ENCODE measurements at places on chromosomes 12 and 14.

DNA sequence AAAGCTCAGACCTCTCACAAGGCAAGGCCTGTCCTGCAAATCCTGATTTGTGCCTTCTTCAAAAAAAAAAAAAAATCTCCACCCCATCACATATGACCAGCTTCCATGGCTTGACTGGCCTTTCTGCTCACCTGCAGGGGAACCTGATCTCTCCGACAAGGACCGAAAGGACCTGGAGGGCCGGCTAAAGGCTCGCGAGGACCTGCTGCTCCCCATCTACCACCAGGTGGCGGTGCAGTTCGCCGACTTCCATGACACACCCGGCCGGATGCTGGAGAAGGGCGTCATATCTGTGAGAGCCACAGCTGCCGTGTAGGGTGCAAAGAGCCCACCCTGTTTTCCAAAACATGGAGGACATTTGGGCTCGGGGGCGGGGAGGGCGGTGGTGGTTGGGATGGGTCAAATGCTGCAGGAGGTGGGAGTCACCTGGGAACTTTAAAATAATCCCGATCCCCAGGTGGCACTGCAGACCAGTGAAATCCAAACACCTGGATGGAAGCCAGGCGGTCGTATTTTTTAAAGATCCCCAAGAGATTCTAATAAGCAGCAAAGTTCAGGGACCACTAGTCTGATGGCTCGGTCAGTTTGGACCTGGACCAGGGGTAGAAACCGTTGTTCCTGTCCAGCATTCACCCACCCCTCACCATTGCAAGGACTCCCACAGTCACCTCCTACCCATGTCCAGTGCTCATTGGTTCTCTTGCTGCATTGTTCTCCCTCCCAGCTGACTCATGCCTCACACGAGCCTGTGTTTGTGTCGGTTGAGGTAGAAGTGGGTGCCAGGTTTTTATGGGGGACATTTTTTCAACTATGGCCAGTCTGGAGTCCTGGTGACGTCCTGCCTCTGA, 44.8 kb downstream of the FOXN4 start:
- DNase-seq: peak; percentile 19

DNA sequence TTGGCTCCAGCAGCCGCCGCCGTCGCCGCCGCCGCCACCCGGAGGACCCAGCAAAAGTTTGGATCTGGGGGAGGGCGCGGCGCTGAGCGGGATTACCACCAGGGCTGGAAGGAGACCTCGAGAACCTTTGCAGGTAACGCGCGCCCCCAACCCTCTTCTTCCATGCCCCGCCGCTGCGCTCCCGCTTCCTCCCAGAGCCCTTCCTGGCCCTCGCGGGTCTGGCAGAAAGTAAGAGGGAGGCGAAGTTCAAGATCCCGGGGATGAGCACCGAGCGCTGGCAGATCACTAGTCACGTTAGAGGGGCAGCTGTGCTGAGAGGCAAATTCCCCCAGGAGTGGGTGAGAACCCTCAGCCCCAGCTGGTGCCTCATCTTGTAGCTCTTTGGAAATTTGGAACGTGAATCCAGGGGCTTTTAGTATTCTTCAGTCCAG, 3.9 kb downstream of the FLRT2 start:
- DNase-seq: no peak

- no peak for DNase-seq
These were observed 131.1 kb downstream of the CACNA1C start for GRCh38 chr12:2183556-2184541.

DNA sequence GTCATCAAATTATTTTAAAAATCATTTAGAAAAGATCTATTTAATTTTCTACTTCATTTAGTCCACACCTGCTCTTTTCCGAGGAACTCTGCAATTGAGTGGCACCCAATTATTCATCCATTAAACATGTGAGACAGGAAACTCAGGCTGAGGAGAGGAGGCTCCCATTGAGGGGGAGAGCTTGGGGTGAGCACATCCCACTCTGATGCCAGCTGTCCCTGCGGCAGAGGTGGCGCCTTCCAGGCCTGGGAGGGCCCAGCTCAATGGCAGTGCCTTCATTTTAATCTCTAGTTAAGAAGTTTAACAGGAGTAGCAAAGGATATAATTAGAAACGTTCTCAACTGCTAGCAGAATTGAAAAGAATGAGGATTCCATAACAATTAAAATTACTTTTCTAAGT, 92.0 kb downstream of the ITPR2 start:
- no peak for DNase-seq

DNA sequence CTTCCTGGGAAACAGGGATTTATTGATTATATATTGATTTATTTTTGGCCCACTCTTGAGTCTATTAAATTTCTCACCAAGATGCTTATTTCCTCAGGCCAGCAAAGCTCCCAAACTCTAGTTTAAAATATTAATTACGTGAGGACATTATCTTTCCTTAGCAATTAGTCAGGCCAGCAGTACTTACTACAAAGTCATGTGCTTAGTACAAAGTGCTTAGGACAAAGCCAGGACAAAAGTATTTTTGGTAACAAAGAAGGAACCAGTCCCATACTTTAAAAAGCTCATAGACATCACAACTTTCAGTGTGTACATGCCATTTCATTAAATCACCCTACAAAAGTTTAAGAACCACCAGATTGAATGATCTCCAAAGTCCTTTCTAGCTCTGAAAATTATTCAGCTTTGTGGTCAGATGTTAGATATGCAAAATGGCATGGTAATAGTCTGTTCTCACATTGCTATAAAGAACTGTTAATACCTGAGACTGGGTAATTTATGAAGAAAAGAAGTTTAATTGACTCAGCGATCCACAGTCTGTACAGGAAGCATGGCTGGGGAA, 94.7 kb upstream of the PWP1 start:
- DNase-seq: no peak

- no peak for DNase-seq
These were observed 3.6 kb upstream of the NPAS3 start for GRCh38 chr14:32934881-32935633.

GRCh38 chr12:18168016-18168415, 78.0 kb upstream of the RERGL start:
- no peak for DNase-seq

- no peak for DNase-seq
These were observed 257.5 kb upstream of the HMGA2 start for GRCh38 chr12:65566751-65567150.

DNA sequence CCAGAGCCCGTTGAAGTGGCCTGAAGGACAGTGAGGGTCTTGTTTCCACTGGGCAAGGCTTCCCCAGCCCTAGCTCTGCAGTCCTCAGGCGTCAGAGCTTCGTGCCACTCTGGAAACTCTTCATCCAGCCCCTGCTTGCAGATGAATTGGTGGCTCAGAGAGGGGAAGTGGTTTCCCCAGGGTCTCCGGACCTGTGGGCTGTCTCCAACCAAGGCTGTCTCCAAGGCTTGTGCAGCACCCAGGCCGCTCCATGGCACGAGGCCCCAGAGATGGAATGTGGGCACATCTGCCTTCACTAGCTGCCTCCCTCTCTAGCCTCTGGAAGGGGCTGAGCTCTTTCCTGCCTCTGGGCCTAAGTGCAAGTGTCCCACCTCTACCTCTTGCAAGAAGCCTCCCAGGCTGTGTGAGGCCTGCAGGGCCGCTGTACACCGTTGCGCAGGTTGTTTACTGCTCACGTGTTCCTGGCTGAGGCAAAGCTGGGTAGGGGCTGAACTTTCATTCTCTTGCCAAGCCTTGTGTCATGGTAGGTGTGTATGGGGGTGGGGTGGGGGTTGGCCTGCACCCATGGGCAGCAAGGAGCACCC, 11.1 kb downstream of the RIN3 start:
- no peak for DNase-seq

GRCh38 chr14:102774391-102775153, 2.7 kb upstream of the TRAF3 start:
- peak; percentile 57 for DNase-seq

- DNase-seq: no peak
These were observed 27.9 kb downstream of the CGRRF1 start for GRCh38 chr14:54537651-54538050.

- peak; percentile 45 for DNase-seq
These were observed 933.8 kb downstream of the TMEM121 start for GRCh38 chr14:106459971-106460730.

DNA sequence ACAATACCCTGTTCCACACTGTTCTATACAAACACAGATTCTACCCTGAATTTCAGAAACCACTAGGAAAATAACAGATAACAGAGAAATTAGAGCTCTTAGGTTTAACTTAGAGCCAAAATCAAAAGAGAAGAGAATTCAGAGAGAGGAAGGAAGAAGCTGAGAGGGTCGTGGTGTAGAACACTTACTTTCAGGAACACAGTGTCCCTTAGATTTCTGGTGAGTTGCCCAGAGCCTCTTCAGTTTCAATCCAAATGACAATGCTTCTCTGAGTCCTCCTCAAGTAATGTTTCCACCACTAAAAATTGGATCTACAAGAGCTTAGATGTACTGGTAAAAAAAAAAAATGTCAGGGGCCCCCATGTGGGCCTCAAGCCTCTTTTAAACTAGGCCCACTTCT, 2.6 kb downstream of the YAF2 start:
- no peak for DNase-seq

DNA sequence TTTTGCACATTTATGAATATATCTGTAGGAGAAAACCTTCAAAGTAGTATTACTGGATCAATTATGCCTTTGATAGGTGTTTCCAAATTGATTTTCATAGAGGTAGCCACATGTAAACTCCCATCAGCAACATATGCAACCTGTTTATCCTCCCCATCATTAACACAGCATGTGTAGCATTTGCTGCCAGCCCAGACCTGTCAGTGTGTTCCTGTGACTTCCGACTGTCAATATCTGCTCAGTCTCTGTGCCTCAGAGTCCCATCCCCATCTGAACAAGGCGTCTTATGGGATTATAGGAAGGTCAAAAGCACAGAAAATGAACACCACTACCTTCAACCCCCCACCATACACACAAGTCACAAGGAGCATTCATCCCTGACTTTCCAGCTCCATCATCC, 9.5 kb upstream of the CAPRIN2 start:
- DNase-seq: no peak

DNA sequence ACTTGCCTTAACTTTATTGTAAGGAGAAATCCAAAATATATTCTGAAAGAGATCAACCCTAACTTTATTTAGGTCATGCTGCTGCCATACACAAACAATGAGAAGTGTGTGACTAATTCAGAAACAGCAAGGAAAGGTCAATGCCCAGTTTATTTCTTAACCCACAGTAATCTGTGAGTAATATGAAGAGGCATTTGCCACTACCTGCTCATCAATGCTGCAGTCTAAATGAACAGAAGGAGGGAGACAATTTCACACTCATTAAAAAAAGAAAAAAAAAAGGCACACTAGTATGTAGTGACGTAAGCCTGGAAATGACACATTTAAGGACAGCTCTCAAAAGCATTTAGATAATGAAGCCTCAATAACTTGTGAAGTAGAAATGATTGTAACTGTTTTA, 90.5 kb upstream of the FOXN3 start:
- DNase-seq: no peak

GRCh38 chr14:64255756-64256155, 38.4 kb downstream of the ESR2 start:
- no peak for DNase-seq

- DNase-seq: no peak
These were observed 637.7 kb downstream of the ETNK1 start for GRCh38 chr12:23262670-23263069.

GRCh38 chr14:104299993-104300761, 161.8 kb downstream of the KIF26A start:
- DNase-seq: no peak

- no peak for DNase-seq
These were observed 11.5 kb downstream of the LIMA1 start for GRCh38 chr12:50271724-50272247.

GRCh38 chr14:106831322-106831720, 1304.9 kb downstream of the TMEM121 start:
- DNase-seq: peak; percentile 31

GRCh38 chr12:49219417-49220026, 30.6 kb upstream of the TUBA1A start:
- DNase-seq: no peak

DNA sequence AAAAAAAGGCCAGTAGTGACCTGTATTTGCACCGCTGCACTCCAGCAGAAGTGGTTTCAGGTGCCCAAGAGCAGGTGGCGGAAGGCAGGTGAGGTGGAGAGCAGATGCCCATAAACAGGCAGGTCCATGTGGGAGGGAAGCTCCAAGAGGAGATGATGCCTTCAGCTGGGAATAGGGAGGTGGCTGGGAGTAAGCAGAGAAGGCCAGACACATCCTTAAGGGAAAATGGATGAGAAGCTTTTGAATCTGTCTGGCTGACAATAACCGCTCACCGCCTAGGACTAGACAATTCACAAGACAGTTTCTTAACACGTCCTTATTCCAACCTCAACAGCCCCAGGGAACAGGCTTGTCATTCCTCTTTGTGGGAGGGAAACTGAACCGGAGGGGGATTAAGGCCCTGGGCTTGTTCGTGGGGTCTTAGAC, 43.9 kb upstream of the PLEKHG6 start:
- DNase-seq: no peak

DNA sequence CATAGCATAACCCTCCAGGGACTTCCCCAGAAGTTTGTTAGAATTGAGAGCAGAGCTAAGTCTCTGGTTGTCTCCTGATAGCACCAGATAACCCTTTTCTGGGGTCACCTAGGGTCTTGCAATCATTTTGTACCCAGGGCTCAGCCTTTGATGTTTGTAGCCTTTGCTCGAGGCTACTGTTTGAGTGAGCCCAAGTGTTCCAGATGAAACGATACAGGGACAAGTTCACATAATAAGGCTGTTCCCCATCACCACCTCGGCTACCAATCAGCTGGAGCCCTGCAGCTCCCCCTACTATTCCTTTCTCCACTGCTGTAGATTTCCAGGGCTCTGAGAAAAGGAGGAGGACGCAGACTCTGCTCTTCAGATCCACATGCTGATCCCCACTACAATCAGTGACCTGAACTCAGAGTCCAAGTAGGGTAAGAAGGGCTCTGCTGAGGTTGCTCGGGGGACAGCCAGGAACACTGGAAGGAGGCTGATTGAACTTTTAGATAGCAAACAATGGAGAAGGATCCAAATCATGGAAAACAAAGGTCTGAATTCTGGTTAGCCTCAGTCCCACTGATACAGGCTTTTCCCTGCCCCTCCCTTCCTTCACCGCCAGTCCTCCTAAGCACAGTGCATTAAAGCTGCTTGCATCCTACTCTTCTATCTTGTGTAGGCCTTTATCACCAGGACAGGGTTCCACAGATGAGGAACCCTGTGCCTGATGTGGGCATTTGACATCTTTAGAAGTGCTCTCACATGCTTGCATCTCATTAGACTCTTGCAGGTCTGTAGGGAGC, at the start of gene EDDM3A:
Gene EDDM3A, plus strand, starts transcription at position 317 of the 788 bp plus-strand sequence. CDS start 1,694 bp downstream, outside the sequence.
- DNase-seq: no peak

- DNase-seq: no peak
These were observed 17.1 kb upstream of the TSPAN11 start for GRCh38 chr12:30909349-30910037.

- no peak for DNase-seq
These were observed 2.4 kb downstream of the CCDC177 start for GRCh38 chr14:69572030-69572840.

- DNase-seq: no peak
These were observed 74.9 kb downstream of the NEDD1 start for GRCh38 chr12:96981911-96982310.

Measured in activated T-helper 1 cell treated with anti-CD3 and anti-CD28 coated beads, Interleukin-12 subunit alpha, Interleukin-12 subunit beta, Interleukin-2, Interleukin-4 antibody, amounts not matched to agents 30 ng/mL and 10 ng/mL and 1 ng/mL, durations not matched to agents 14 hours and 24 hours and 36 hours (primary cell).